Fibroblast of skin of left biceps (primary cell): ENCODE measurements at places on chromosomes 12 and 14.

- DNase-seq: no peak
These were observed 382.2 kb downstream of the MED13L start for GRCh38 chr12:115895247-115895646.

DNA sequence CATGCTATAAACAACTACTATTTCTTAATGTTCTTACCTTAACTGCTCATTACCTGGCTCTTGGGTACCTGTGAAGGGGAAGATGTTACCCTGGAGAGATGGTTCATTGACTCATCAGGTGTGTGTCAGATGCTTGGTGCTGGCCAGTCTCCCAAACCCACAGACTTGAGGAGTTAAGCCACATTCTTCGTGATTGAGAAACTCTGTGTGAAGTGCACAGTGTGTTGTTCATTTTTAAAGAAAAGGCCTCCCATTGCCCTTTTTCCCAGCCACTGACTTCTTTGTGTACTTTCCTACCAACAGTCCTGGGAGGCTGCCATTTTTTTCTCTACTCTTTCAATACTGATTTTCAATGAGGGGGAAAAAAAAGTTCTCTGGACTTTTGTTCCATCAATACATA, 3.2 kb downstream of the MGST1 start:
- DNase-seq: peak; percentile 84

- no peak for DNase-seq
These were observed 433.4 kb upstream of the OR4E1 start for GRCh38 chr14:22106700-22107697.

DNA sequence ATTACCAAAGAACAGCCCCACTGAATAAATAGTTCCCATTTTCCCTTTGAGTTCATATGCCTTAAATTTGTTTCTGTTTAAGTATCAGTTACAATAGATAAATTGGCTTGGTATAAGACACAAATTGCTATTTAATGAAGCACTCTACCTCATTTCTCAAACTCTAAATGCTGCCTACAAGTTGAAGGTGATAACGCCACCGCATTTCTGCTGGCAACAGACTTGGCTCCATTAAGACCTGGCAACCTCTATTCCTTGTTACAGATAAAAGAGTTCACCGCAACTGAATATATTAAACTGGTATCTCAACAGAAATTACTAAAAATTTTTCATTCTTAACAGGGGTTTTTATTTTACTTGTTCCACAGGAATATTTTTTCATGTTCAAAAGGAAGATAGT, 35.6 kb downstream of the GXYLT1 start:
- DNase-seq: no peak

GRCh38 chr12:90770861-90771260, 184.1 kb downstream of the CCER1 start:
- no peak for DNase-seq

GRCh38 chr12:104673696-104674482, 217.1 kb downstream of the CHST11 start:
- DNase-seq: no peak

DNA sequence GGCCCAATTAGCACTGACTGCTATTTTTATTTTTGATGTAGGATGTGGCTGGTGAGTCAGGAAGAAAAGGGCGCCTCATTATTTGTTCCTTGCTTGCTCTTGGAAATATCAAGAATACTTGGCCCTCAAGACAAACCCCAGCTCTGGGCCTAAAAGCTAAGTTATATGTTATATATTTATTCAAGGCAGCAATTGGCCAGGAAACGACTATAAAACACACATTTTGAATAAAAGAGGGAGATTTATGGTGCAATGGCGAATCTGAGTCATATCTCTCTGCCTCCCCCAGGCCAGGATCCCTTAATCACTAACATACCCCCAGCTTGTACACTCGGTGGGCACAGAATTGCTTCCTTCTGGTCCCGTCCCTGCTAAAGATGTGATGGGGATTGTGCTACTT, 63.3 kb downstream of the TBX5 start:
- DNase-seq: peak; percentile 55

GRCh38 chr12:93315907-93316622, 61.7 kb upstream of the NUDT4 start:
- DNase-seq: no peak

DNA sequence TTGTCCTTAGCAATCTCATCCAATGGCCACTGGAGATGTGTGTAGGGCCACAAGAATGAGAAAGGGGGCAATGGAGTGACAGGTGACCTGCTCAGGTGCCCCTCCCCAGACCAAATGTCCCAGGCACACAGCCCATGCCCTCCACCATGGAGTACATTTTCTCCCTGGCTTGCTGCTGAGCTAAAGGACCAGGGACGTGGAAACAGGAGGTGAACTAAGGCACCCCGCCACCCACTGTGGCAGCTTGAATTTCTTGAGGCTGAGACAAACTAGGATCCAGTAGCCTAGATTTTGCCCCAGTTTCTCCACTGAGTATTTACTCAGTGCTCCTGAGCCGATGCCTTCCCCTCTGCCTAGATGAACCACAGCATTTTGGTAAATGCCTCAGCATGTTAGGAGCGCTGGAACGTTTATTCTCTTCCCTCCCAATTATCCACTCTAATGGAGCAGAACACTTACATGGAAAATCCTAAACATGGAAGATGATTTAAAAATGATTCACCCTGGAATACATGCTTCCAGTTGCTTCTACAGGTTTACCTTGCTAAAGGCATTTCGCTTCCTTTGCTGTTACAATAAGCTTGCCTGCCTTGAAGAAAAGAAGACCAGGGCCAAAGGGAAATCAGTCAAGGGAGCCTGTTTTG, 198.0 kb downstream of the ZFP36L1 start:
- DNase-seq: no peak

DNA sequence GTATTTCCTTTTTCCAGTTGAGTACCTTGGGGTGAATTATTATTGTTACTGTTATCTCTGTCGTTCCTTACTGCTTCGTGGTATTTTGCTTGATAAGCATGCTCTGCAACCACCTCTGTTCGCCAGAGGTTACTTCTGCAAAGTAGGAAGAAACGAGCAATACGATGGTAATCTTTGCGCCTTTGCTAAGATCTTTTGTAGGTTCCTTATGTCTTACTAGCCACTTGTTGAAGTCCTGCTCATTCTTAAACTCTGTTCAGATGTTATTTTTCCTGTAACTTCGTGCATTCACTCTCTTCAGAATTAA, 729 bp upstream of the M6PR start:
- no peak for DNase-seq

GRCh38 chr12:123761841-123762714, at the start of gene DNAH10:
TSS of gene DNAH10 (plus strand) at chr12:123762301. CDS start at chr12:123762337, 36 bp downstream.
- no peak for DNase-seq

DNA sequence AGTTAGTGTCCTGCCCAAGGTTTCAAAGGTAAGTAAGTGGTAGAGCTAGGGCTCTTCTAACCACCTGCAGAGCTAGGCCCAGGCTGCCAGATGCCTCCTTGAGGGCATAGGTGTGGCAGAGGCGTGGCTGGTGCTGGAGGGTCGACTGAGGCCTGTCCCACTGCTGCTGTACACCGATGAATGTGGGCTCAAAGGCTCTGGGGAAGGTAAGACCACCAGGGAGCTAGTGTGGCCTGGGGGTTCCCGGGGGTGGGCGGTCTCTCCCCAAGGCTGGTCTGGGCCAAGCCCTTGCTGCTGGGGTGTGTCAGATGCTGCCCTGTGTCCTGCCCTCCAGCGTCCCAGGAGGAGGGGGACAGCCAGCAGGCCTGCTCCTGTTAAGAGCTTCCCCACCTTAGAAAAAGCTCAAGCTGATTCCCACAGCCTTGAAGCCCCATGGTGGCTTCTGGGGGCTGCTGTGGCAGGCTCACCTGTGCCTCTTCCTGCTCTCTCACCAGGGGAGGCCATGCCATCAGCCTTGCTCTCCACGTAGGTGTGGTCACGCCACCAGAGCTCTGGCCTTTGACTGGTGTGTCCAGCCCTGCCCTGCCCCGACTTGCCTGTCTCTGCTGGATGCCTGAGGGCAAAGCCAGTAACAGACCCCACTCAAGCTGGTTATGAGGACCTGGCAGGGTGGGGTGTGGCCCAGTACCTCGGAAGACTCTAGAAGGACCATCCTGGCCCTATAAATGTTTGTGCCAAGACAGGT, 36.8 kb downstream of the SH2B3 start:
- no peak for DNase-seq

- DNase-seq: no peak
These were observed 3.5 kb upstream of the PHLDA1 start for GRCh38 chr12:76035045-76035444.

- peak; percentile 28 for DNase-seq
These were observed 276.2 kb downstream of the EMP1 start for GRCh38 chr12:13472690-13473089.

DNA sequence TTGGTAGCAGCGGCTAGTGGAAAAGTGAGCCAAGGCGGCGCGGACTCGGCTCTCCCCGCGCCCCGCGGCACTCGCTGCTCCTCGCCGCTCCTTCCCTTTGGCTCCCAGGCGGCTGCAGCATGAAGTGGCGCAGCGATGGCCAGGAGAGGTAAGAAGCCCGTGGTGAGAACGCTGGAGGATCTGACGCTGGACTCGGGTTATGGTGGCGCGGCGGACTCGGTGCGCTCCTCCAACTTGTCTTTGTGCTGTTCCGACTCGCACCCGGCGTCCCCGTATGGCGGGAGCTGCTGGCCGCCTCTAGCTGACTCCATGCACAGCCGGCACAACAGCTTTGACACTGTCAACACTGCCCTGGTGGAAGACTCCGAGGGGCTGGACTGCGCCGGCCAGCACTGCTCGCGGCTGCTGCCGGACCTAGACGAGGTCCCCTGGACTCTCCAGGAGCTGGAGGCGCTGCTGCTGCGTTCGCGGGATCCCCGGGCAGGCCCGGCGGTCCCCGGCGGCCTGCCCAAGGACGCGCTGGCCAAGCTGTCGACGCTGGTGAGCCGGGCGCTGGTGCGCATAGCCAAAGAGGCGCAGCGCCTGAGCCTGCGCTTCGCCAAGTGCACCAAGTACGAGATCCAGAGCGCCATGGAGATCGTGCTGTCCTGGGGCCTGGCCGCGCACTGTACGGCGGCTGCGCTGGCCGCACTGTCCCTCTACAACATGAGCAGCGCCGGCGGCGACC, 225.6 kb upstream of the CRY1 start:
- DNase-seq: no peak

DNA sequence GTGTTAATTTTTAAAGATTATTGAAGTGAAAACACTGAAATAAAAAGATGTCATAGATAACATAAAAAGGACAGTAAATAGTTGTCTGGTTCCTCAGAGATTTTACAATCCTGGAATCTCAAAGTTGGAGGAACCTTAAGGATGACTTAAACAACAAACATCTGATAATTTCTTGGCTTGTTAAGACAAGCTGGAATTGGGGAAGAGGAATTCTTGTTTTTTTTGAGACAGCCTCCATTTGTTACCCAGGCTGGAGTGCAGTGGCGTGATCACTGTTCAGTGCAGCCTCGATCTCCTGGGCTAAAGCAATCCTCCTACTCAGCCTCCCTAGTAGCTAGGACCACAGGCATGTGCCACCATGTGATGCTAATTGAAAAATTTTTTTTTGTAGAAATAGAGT, 2.3 kb downstream of the ZNF410 start:
- DNase-seq: no peak

DNA sequence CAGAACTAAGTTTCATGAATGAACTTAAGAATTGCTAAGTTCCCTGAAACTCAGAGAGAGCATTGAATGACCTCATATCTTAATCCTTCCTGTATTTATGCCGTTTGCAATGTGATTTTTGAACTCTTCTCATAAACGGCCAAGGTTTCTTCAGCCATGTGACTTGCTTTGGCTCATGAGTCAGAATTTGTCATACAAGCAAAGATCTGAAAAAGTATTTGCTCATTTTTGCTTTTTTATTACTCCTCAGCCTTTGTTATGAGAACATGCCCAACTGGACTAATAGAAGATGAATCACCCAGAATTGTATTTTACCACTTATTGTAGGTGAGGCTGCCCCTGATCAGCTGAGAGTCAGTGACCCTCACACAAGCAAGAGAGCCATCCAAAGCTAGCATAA, 693.8 kb downstream of the BCL11B start:
- DNase-seq: peak; percentile 6

DNA sequence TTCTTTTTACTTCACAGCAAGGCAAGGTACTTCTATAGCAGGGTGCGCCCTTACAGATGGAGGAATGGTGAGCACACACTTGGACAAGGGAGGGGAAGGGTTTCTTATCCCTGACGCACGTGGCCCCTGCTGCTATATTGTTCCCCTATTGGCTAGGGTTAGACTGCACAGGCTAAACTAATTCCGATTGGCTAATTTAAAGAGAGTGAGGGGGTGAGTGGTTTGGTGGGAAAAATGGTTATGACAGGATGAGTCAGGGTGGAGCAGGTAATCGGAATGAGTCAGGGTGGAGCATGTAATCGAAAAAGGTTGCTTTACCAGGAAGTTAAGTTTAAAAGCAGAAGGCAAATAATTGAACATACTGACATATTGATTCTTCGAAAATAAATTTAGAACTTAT, 23.7 kb upstream of the RAB21 start:
- no peak for DNase-seq

DNA sequence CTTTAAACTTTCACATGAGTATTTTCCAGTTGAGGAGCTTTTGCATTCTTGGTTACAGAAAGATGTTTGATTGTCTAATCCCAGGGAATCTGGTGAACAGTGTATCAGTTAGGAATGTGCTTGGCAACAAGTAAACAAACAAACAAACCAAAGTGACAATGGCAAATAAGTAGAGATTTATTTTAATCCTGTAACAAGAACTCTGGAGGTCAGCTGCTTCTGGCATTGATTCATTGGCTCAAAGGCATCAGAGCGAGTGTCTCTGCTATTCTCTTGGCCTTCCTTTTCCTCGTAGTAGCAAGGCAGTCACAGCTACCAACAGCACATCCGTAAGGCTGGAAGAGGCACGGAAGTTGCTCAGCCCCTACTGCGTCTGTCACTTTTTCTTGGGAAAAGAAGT, 37.2 kb downstream of the CRADD start:
- DNase-seq: no peak

DNA sequence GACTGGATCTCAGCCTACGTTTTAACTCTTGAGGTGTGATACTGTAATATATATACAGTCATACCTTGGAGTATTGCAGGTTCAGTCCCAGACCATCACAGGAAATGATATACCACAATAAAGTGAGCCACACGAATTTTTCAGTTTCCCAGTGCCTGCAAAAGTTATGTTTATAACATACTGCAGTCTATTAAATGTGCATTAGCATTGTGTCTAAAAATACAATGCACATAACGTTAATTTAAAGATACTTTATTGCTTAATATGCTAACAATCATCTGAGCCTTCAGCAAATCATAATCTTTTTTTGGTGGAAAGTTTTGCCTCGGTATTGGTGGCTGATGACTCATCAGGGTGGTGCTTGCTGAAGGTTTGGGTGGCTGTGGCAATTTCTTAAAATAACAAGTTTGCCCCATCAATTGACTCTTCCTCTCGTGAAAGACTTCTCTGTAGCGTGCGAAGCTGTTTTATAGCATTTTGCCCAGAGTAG, 18.9 kb downstream of the PYROXD1 start:
- DNase-seq: no peak
